T-helper 17 cell (primary cell): ENCODE measurements at places on chromosomes 3 and 15.

DNA sequence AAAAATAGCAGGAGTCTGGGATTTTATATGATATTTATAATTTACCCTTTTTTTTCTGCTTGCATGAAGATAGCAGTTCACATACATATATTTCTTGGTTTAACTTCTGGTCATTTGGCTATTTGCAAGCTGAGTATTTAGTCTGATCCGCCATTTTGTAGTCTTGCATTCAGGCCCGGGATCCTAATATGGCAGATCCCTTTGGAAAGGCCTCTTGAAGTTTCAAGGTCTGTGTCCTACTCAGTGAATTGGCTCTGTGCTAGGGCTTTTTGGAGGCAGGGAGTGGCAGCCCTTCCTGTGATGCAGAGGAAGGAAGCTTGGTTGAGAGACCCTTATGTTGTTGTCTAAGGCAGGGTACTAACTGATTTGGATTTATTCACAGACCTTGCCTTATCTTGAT, 2.9 kb downstream of the SNRPN start:
- no peak for DNase-seq

DNA sequence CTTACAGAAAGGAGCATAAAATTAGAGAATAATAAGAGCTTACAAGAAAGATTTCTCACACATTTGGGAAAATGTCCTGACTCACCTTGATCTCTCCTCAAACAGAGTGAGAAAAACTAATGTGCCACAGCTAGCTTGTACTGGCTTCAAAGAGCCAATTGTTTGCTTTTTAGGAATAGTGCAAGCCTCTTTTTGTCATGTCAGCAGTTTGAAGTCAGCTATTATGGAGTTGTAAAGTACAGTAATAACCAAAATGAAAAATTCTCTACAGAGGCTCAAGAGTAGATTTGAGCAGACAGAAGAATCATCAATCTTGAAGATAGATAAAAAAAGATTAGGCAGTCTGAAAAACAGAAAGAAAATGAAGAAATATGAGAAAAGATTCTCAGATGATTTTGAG, 313.4 kb upstream of the GPR149 start:
- no peak for DNase-seq

GRCh38 chr3:171505822-171506333, 45.7 kb upstream of the TNIK start:
- DNase-seq, result no peak

DNA sequence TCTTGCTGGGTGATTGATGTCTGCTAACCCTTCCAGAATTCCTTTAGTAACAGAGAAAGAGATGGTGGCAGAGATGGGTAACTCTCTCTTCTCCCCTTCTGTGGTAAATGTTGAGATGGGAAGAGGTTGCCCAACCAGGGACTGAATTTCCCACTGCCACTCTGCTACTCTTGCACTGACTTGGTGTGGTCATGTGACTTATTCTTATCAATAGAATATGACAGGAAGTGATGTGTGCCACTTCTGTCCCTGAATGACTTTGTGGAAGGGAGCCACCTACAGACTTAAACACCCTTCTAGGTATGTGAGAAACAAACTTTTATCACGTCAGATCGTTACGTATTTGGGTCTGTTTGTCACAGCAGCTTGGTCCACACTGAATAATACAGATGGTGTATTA, 132.9 kb downstream of the ZNF621 start:
- DNase-seq, result no peak

DNA sequence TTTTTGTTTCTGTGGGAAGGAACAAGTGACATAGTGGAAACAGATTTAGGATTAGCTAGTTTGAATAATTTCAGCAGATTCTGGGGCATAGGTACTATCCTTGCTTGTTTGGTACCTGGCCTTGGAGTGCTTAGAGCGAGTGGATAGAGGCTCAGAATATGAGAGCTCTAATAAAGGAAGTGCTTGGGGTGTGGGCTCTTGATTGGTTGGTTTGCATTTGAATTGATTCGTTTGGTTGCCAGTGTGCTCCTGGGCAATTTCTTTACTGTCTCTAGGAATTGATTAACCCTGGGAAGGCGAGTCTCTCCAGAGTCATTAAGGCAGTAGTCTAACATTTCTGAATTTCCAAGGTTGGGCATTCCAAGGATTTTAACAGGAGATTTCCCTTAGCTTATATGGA, 98.0 kb downstream of the DTWD1 start:
- DNase-seq, result no peak

DNA sequence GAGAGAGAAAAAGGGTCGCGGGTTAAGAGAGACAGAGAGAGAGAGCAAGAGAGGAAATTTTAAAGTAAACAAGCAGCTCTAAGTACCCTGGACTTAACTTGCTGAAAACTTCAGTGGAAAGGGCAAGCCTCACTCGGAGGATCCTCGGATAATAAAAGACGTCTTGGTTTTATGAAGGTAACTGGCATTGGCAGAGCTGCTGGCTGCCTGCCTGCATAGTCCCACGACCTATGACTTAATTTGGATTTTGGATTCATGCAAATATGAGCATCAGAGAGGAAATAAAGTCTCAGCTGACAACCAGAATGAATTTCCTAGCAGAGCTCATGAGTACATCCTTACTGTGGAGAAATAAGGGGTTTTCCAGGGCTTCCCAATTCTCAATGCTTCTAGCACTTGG, 95.1 kb upstream of the PDZRN3 start:
- DNase-seq, result no peak

- no peak for DNase-seq
These were observed 85.7 kb downstream of the RYR3 start for GRCh38 chr15:33396475-33396874.

GRCh38 chr3:120338517-120338916, 10.6 kb downstream of the LRRC58 start:
- DNase-seq, result no peak

DNA sequence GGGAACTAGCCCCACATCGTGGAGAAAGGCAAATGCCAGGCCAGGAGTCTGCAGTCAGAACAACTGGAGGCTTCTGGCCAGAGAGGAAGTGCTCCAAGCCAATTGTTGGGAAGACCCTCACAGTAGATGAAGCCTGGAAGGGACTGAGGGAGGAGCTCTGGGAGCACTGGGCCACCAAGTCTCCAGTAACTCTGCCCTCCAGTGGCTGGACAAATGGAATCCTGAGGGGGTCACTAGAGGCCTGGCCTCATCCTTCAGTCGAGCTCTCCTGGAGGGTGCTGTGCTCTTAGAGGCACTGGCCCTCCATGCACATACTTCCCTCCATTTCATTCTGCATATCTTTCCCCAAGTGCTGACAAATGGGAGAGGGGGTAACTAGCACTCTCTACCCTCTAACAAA, 103.0 kb downstream of the MYLK start:
- no peak for DNase-seq

DNA sequence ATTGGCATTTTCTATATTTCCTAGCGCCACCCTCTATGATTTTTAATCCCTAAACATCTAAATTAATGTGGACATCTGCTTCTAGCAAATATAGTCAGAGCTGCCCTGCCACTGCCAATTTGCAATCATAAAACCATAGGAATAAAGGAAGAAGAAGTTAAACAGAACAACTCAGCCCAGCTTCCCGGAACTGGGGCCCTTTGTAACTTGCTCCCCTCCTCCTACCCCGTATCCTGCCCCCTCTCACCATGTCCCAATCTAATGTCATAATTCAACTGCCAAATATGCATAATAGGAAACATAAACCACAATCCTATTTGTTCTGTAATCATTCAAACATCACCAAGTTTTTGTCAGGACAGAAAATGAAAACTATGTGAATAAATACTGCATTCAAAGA, 74.4 kb upstream of the ACP3 start:
- no peak for DNase-seq

GRCh38 chr3:40766396-40766795, 241.6 kb downstream of the ZNF621 start:
- no peak for DNase-seq

DNA sequence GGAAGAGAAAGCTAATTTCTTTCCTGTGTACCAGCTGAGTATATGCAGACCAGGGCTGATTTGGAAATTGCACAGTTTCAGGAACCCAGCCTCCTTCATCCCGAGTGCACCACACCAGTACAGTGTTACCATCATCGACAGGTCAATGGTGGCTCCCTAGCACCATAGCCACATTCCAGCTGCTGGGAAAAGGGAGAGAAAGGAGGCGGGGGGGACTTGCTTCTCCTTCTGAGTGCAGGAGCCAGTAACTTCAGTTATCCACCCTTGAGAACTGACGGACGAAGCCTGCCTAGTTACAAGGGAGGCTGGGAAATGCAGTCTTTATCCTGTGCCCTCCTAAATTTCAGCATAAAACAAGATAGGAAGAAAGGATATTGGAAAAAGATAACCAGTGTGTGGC, 129.7 kb upstream of the PRICKLE2 start:
- DNase-seq, result no peak

GRCh38 chr15:38254051-38254883, 1.6 kb downstream of the SPRED1 start:
- peak; percentile 5 for DNase-seq
